ENCODE measurements at places on chromosomes 4 and X.

DNA sequence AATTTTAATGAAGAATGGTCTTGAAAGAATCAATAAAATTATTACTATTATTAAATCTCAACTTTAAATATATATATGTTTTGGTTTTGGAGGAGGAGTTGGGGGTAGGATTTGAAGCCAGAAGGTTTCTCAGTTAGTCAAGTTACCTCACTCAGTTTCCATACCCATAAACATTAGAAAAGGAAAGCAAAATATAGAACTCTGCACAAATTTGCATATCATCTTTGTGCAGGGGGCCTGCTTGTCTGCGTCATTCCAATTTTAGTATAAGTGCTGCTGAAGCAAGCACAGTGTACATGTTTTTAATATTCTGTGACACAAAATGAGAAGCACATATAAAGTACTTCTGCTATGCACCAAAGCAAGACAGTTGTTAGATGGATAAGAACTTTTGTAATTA lies 47.5 kb upstream of the SCRG1 start:
- no peak for DNase-seq

DNA sequence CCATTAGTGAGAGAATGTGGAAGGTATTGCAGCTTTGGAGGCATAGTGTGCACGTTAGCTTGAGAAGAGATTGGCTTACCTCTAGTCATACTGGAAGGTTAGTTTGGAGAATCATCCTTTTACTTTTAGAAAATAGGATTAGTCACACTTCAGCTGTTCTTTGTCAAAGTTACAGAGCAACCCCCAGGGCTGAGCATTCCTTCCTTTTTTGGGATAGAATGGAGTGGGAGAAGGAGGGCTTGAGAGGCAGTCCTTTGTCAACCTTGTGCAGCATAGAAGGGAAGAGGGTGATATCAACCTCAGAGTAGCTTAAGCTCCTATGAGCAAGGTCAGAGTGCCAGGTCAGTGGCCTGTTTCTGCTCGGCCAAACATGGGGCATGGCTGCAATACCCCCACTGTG lies 8.6 kb upstream of the MBNL3 start:
- DNase-seq: no peak

- no peak for DNase-seq
These were observed 584.8 kb downstream of the PPARGC1A start for GRCh38 chr4:23305026-23305425.

DNA sequence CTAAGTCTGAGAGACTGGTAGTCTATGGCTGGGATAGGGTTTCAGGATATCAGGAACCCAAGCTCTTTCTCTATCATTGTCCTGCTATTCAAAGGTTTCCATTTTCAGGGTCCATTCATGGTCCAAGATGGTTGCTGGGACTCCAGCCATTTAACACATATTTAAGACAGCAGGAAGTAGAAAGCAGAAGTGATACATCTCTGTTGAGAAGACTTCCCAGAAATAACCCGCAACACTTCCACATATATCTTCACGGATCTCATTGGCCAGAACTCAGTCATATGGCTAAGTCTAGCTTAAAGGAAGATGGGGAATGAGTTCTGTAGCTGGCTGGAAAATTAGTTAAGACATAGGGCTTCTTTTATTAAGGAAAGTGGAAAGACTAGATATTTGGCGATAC lies 23.8 kb downstream of the CTSO start:
- no peak for DNase-seq

DNA sequence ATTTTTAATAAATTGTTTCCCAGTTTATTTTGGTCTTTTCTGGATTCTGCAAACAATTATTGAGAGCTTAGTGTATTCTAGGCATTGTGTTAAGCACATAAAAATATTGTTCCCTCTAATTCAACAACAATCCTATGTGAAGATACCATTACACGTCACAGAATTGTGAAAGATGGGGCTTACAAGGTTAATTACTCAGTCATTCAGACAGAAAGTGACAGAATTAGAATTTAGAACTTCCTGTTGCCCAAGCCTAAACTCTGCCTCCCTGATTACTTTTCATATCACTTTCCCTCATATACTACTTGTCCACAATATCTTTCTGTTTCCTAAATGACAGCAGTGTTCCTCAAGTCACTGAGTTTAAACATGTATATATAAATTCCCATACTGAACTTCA lies 186.7 kb upstream of the VEGFC start:
- no peak for DNase-seq

DNA sequence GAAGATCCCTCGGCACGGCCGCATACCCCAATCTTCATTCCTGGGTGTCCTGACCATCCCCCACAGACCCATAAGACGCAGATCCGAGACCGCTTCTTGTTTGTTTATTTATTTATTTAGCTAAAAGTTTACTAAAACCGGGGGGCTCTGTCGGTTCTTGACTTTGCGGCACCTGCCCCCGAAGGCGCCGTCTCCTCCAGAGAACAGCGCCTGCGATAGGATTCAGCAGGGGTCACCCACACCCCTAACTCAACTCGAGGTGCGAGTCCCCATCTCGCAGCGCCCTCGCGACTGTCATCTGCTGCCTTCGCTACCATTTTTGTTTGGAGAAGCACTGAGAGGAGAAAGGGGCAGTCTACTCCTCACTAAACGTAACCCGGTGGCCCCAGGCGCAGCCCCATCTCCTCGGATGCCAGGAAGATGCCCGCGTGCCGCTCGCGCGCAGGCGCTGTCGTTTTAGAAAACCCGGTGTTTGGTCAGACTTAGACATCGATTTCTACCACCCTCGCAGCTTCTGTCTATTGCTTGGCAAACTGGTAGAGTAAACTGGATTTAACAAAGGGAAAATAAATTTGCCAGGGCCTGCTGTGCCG lies 18.9 kb upstream of the GPR101 start:
- DNase-seq: no peak

- DNase-seq: no peak
These were observed 12.7 kb upstream of the TAF7L start for GRCh38 chrX:101303790-101304189.

DNA sequence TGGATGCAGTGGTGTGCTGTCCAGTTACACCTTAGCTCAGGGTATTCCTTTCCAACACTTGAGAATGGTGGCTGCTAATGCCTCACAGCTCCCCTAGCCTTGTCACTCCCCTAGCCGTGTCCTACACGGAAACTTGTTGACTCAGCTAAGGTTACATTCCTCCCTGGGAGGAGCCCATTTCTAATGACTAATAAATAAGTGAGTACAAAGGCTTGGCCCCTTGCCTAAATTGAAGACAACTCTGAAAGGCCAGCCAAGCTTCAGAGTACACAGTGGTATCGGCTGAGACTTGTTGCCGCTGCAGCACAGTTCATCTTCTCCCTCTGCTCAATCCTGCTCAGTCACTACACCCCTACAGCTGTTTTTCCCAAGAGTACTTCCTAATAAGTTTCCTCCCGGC lies 21.2 kb upstream of the SLC25A31 start:
- no peak for DNase-seq

- DNase-seq: no peak
These were observed 520.5 kb downstream of the GBA3 start for GRCh38 chr4:23213198-23213597.

- DNase-seq: no peak
These were observed 70.4 kb downstream of the FGFBP1 start for GRCh38 chr4:15868111-15868510.

DNA sequence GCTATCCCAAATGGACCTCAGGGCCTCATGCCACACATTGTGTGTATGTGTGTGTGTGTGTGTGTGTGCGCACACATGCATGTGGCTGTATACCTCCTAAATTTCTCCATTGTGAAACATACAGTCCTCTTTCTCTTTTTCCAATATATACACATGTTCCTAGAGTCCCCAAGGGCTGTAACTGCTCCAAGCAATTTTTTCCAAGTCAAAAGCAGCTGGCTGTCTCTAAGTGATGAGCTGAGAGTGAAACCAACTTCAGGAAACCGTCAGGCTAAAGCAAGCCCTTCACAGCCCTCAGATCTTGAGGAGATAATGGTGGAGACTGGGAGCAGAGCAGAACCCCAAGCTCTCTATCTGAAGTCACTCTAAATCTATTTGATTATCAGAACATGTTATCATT lies 496.1 kb upstream of the DIPK2B start:
- DNase-seq: no peak

DNA sequence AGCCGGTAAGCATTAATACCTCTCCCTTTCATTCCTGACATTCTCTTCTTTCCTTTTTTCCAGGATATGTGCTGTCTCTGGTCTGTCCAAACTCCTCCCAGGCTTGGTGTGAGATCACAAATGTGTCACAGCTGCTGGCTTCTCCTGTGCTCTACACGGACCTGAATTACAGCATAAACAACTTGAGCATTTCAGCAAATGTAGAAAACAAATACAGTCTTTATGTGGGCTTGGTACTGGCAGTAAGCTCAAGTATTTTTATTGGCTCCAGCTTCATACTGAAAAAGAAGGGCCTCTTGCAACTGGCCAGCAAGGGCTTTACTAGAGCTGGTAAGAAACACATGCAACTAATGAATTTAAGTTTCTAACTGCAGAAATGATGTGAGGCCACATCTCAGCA lies 8.4 kb downstream of the NIPAL1 start:
- DNase-seq: no peak

- no peak for DNase-seq
These were observed 194.5 kb upstream of the EDA2R start for GRCh38 chrX:66833426-66833825.

DNA sequence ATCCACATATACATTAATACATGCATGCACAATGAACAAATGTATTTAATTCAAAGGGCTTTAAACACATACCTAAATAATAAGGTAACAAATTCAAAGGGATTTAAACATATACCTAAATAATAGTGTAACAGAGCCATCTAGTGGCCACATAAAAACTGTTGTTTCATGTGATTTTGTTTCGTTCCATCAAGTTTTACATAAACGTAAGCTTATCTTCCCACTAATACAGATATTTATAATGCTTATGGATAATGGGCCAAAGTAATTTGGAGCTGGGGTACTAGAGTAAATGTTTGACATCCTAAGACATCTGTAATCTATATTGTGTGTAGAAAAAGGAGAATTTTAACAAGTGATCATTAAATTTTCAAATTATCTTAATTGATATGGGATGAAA lies 82.3 kb downstream of the PRSS12 start:
- DNase-seq: no peak

GRCh38 chr4:57985161-57985560 lies 875.0 kb upstream of the IGFBP7 start:
- DNase-seq: no peak
